ENCODE measurements at places on chromosomes 1 and 21.
A peak's percentile ranks its signal among the peaks of the same experiment; 100 is the strongest.

GRCh38 chr1:90443354-90443753, 273.7 kb downstream of the BARHL2 start:
- DNase-seq = no peak

- DNase-seq = no peak
Measured at GRCh38 chr1:118104951-118105350, 80.1 kb downstream of the SPAG17 start.

DNA sequence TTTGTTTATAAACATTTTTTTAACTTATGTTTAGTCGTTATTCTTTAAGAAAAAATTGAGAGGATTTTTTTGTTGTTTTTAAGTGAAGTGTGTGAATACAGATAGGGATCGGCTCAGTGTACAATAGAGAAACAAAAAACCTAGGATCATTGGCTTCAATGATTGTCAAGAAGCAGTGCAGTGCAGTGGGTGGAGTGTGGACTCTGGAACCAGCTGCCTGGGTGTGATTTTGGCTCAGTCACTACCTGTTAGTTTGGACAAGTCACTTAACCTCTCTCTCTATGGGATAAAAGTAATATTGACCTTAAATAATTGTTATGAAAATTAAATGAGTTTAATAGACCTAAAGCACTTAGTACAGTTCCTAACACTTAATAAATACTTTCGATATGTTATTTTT, 41.3 kb downstream of the SCCPDH start:
- no peak for DNase-seq

GRCh38 chr1:25664357-25665199, 48.0 kb downstream of the MAN1C1 start:
- peak; percentile 61 for DNase-seq

DNA sequence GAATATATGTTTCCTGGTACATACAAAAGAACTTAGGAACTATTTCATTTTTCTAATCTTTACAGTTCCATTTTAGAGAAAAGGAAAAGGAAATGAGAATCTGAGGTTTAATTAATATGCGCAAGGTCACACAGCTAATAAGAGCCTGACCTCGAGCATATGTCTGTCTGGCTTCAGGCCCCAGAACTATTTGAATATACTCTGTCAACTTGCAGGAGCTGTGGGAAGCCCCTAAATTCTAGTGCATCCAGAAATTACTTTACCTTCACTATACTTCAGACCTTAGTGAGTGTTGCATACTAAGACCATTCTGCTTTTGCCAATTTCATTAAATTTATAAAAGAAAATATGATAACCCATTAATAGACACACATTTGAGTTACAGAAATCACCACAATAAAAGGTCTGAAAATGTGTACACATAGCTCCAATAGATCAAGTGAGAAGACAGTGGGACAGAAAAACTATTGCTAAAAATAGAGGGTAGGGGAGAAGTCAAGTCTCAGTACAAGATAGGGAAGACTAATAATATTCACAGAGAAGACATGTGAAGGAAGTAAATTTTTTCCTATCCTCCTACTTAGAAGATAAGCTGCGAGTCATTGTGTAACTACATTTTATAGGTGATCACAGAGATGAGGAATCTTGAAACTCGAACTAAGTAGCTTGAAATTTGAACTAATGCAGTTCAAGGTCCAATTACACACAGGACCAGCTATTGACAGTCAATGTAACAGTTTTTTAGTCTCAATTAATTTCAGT, 3.8 kb downstream of the RGS13 start:
- DNase-seq = no peak

GRCh38 chr1:37890378-37891014, 31.1 kb upstream of the MTF1 start:
- DNase-seq = no peak

GRCh38 chr1:247409869-247410544, 6.0 kb upstream of the NLRP3 start:
- DNase-seq = no peak

DNA sequence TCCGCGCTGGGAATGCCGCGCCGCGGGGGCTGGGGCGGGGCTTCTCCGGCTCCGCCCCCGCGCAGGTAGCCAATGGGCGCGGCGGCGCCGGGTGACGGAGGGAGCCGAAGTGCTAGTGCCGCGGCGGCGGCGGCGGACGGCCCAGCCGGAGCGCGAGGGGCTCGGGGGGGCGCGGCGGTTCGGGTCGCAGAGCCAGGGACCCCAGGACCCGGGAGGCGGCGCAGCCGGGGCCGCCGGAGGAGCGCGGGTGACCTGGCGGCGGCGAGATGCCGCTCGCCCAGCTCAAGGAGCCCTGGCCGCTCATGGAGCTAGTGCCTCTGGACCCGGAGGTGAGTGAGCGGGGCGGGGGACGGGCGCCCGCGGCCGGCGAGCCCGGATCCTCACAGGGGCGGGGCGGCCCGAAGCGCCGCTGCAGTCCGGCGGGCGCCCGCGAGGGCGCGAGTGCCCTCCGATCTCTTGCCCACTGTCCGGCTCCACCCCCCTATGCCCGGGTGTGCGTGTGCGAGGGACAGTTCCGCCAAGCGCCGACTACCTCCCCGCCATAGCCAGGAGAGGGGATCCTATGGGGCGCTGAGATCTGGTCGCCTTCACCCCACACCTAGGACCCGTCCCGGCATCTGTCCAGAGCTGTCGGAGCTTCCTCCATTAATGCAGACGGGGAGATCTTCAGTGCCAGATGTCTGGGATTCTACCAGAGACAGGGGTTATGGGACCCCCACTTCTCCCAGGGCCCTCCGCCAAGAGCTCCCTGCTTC, at the start of gene RPS6KA1:
RPS6KA1 (plus strand) TSS at position 107 of the 755 bp plus-strand sequence; CDS start at position 267, 160 bp downstream.
- peak; percentile 91 for DNase-seq

- no peak for DNase-seq
Measured at GRCh38 chr1:118300808-118301207, 115.8 kb upstream of the SPAG17 start.

DNA sequence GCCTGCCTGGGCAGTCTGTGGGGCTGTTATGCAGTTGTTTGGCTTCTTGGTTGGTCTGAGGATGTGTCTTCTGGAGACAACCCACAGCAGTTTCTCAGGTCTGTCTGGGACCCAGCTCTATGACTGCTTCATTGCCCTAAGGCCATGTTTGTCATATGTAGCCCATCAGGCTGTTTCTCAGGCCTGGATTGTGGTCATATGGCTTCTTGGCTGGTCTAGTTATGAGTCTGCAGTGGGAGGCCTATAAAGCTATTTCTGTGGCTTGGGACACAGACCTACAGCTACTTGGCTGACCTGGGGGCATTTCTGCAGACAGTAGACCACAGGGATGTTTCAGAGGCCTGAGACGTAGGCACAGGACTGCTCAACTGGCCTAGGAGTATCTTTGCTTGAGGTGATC, 41.5 kb downstream of the CHIA start:
- no peak for DNase-seq

- DNase-seq = no peak
Measured at GRCh38 chr21:19392390-19392789, 988.8 kb upstream of the TMPRSS15 start.

- no peak for DNase-seq
Measured at GRCh38 chr1:197081117-197081753, 14.2 kb upstream of the F13B start.

GRCh38 chr1:173048621-173049321, 2.0 kb downstream of the TNFSF18 start:
- no peak for DNase-seq

DNA sequence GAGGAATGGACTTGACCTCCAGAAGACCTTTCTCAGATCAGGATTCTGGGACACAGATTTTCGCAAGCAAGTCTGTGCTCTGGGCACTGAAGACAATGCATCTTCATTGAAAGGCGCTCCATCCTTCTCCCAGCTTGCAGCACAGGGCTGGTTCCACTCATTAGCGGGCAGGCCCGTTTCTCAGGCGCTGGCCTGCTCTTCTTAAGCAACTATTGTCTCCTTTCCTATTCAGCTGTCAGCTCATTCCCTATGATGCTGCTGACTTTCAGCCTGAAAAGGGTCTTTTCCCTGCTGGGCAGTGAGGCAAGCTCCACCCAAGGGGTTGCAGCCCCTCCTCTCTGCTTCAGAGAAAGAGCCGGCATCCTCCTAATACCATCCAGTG, 91.9 kb upstream of the PLXNA2 start:
- DNase-seq = no peak

- no peak for DNase-seq
Measured at GRCh38 chr1:190168116-190168892, 309.4 kb downstream of the BRINP3 start.

- peak; percentile 72 for DNase-seq
Measured at GRCh38 chr1:65170511-65171142, 22.6 kb downstream of the AK4 start.

Data from stomach (tissue), 19 donors.